RWPE2 (cell line): ENCODE measurements at places on chromosomes 4 and X.

DNA sequence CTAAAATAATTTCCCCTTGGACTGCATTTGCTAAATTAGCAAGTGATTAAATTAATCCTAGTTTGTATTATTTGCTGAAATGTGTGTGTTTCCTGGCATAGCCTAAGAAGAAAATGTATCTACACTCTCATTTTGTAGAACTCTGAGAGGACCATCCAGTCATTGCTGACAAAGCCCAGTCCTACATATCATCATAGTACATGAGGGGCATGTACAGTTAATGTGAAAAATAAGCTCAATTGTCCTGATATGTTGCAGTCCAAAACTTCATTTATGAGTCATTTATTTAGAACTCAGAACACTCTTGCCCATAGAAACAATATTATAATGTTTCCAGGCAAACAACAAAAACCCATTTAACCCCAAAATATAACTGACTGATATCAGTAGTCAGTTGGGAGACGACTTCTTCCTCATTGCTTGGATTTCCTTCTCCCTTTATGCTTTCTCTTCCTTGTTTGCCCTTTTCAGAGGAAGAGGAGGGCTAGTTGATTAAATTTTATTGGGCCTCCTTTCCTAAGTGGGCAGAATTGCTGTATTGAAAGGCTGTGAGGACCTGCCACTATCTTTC is 26.9 kb upstream of the BBS12 start:
- no peak for DNase-seq

- no peak for DNase-seq
These were observed 46.2 kb downstream of the PDS5A start for GRCh38 chr4:39931441-39931901.

DNA sequence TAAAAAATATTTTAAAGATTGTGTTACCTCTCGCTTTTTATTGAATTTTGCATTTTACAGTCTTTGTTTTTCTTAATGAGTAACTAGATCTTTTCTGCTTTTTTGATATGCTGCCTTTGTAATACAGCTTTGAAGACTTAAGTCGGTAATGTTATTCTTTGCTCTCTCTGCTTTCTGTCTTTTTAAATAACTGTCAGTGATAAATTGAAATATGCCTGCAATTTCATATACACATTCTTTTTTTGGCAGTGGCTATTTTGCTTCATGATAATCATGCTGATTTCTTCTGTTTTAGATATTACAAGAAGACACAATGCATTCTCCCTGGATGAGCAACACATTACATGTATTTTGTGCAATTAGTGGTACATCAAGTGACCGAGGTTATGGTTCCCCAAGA is 42.0 kb upstream of the IL13RA1 start:
- DNase-seq = no peak

DNA sequence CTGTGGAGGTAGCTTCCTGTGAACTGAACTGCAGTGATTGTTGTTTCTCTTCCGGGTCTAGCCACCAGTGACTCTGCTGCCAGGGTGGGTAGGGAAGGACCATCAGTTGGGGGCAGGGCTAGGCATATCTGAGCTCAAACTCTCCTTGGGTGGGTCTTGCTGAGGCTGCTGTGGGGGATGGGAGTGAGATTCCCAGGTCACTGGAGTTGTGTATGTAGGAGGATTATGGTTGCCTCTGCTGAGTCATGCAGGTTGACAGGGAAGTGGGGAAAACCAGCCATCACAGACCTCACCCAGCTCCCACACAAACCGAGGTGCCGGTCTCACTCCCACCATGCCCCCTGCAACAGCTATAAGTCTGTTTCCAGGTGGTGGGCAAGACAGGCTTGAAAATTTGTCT is 1937.8 kb downstream of the PCDH7 start:
- no peak for DNase-seq

GRCh38 chr4:13694256-13694655 is 66.7 kb upstream of the BOD1L1 start:
- no peak for DNase-seq

DNA sequence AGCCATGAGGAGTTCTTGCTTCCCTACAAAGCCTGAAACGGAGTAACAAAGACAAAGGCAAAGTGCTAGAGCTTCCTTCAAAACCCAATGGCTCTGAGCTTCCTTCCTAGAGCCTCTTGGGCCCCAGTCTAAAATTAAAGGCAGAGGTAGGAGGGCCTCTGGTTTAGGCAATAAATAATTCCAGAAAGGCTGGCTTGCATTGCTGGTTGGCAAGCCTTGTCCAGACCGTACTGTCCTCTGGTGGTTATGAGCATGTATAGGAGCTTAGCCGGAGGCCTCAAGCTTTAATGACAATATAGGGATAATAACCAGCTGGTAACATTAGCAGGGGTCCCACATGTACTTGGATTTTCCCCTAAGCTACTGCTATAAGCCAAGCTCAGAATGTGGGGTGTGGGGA is 237.3 kb downstream of the AR start:
- no peak for DNase-seq

DNA sequence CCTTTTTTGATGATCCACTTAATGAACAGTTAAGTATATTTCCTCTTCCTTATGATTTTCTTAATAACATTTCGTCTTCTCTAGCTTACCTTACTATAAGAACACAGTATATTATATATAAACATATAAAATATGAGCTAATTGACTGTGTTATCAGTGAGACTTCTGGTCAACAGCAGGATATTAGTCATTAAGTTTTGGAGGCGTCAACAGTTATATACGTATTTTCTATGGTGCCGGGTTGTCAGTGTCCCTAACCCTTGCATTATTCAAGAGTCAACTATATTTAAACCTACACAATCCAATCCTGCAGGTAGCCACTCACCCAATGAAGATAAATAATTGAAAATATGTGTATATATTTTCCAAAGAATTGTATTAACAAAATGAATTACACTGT is 88.0 kb downstream of the NR3C2 start:
- DNase-seq = no peak

GRCh38 chr4:89737888-89738287 is 99.1 kb downstream of the SNCA start:
- DNase-seq = no peak

GRCh38 chr4:84498935-84499623 is at the start of gene NKX6-1:
Gene NKX6-1 (minus strand): TSS chr4:84499292. CDS start chr4:84498228, 1,064 bp downstream.
- peak; percentile 74 for DNase-seq

- DNase-seq = no peak
These were observed 16.0 kb downstream of the GSPT2 start for GRCh38 chrX:51759055-51759839.

DNA sequence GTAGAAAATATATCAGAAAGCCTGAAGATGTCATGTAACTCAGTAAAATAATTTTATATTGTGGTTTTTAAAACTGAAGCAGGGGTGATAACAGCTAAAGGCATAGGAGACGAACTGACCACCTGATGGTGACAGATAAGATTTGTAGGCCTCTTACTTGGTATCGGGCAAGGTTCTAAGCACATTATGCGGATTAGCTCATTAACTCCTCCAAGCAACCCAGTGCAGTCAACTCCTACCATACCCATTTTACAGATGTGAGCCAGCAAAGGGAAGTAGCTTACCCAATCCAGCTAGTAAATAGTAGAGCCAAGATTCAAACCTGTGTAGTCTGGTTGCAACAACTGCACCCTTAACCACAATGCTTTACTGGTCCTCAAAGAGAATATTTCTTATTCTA is 62.1 kb downstream of the CC2D2A start:
- no peak for DNase-seq

DNA sequence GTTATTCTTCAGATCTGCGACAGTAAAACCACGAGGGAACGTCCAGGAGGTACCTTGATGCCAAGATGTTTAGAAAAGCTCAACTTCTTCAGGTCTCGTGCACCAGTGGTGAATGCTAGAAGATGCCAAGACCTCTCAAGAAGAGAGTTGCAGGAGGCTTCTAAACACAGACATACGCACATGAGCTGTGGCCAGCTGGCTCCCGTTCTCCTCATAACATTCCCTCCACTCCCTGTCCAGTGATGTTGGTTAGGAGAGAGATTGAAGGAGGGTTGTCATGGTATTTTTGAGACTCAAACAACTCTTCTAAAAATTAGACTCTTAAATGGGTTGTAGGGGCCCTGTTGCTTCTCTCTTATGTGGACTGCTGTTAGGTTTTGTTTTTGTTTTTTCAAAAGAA is 184.3 kb downstream of the QDPR start:
- DNase-seq = no peak

GRCh38 chr4:123034023-123034422 is 111.6 kb upstream of the NUDT6 start:
- no peak for DNase-seq

DNA sequence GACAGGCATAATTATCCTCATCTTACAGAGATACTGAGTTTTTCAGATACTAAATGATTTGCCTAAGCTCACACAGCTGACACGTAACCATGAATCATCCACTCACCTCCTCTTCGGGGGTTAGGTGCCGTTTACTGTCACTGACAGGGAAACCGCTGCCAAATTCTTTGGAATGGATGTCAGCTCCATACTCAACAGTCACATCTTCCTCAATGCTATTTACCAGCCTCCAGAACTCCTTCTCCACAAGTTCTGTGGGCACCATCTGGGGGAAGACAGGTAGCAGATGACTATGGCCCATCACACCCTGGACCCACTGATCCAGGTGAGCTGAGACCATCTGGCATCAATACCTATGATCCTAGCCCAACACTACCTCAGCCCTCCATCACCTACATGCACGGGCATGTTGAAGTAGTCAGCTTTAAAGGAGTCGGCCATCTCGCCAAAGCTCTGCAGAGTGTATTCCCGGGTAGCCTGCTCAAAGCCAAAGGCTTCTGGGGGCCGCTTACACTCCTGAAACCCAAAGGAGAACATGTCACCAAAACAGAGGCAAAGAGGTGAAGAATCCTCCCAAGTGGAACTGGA is 13.5 kb downstream of the KDM5C start:
- no peak for DNase-seq

GRCh38 chr4:107391630-107392028 is 328.4 kb downstream of the PAPSS1 start:
- DNase-seq = no peak

DNA sequence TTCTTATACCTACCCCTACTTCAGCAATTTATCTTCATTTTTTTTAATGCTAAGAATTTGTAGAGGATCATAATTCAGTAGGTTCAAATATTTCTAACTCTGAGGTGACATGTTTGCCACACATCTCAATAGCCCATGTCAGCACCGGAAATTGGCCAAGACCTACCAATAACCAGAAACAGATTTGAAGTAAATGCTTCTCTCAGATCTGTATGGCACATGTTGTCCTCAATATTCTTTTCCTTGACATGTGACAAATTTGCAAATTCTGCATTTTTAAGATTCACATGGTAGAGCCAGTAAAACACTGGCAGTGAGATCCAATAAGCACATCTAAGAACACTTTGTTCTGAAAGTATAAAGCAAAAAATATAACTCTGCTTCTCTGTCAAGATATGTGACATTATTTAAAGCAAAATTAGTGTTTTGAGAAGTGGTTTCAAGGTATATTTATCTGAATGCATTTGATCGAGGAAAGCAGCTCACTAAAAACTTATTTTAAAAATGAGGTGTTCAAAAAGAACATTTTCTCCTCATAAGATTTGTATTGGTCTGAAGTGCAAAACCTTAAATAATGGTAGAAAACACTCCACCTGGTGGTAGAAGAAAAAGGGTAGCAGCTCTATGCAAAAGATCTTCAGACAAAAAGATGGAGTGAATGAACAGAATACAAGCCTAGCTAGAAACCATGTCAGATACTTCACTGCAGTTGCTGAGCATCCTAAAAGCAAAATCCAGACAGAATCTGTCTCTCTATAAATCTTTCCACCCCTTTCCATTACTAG is 513.8 kb upstream of the FAM241A start:
- no peak for DNase-seq

GRCh38 chrX:140190441-140191108 is 225.3 kb upstream of the CXorf66 start:
- no peak for DNase-seq

- no peak for DNase-seq
These were observed 102.4 kb upstream of the VCX2 start for GRCh38 chrX:8273451-8273895.

DNA sequence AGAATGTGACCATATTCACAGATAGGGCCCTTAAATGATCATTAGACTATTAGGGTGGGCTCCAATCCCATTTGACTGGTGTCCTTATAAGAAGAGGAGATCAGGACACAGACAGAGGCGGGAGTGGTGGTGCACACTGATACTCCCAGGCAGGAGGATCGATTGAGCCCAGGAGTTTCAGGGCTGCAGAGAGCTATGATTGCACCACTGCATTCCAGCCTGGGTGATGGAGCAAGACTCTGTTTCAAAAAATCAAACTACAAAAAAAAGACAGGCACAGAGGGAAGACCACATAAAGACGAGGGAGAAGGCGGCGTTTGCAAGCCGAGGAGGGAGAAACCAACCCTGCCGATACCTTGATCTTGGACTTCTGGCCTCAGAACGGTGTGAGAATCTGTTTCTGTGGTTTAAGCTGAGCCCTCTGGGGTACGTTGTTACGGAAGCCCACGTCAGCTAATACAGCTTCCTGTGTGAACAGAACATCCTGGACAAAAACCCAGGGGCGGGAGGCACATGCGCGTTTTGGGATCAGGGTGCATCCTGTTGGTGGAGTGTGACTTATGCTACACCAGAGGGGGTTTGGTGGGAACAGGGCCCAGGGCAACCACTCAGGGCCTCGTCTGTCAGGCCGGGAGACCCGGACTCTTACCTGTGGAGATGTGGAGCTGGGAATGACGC is 211.8 kb upstream of the PSAPL1 start:
- DNase-seq = no peak

DNA sequence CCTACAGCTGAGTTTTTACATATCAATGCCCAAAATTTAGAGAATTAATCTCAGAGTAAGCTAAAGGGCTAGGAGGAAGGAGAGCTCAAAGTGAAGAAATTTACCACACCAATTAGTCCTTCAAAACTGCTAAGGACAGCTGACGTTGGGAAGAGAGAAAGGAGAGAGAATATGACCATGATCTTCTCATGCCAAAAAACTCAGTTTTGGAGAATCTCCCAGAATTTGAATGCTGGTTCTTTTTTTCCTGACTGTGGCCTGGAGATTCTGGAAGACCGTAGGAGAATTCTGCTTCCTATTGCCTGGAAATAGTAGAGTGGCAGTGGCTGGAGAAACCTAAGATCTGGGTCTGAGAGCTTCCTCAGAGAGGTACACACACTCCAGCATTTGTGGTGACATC is 834.4 kb upstream of the SLIT2 start:
- DNase-seq = no peak

GRCh38 chr4:15253349-15253748 is 174.5 kb upstream of the C1QTNF7 start:
- no peak for DNase-seq

DNA sequence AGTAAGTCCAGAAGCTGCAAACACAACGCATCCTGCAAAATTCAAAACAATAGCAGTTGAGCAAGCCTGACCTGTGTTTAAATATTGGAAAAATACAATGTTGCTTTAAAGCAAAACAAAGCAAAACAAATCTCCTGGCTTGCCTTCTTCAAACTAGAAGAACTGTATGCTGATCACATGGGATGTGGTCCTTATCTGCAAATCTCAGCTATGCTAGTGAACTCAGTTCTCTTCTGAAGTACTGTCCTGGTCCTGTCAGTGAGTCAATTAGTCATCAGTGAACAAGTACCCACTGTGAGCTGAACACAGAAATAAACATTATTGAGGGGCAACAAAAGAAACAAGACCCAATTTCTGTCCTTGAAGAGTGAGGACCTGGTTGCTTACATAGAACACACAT is 522.5 kb downstream of the SMARCA1 start:
- DNase-seq = no peak
